Thymus (tissue), 14 donors: ENCODE measurements at places on chromosomes 5 and 9. TPM values are rescaled to one million over a fixed set of nuclear protein-coding genes. Genes with fewer than 3 reads are reported as not detected.

BNC2 gene
- total RNA-seq: 3.9 TPM

SOX30 gene
- total RNA-seq: 0.24 TPM

EXOC3 gene
- 27.2 TPM for total RNA-seq

BAAT gene
- 0.09 TPM for total RNA-seq

SLC1A3 gene
- 2.6 TPM for total RNA-seq

NEURL1B gene
- total RNA-seq: 4.7 TPM

CCL19 gene
- 905 TPM for total RNA-seq

GABRA6 gene
- not detected for total RNA-seq

HACD4 gene
- total RNA-seq: 6.2 TPM

PLEKHG4B gene
- 0.47 TPM for total RNA-seq

RORB gene
- total RNA-seq: 1.8 TPM

ZNF484 gene
- 9.0 TPM for total RNA-seq

DMGDH gene
- 0.99 TPM for total RNA-seq

PCDHA1 gene
- not detected for total RNA-seq

PPP3R2 gene
- not detected for total RNA-seq

GPRIN1 gene
- total RNA-seq: 2.7 TPM

IFNE gene
- 0.09 TPM for total RNA-seq

SELENOP gene
- total RNA-seq: 115 TPM

GABRA1 gene
- total RNA-seq: 2.7 TPM

LHX6 gene
- 0.47 TPM for total RNA-seq

COL15A1 gene
- 13.2 TPM for total RNA-seq

ARSI gene
- 0.76 TPM for total RNA-seq

TPRN gene
- total RNA-seq: 2.7 TPM

CCL27 gene
- total RNA-seq: 4.4 TPM

DOK3 gene
- 3.3 TPM for total RNA-seq

STPG3 gene
- total RNA-seq: 0.09 TPM

PDZD2 gene
- 4.4 TPM for total RNA-seq

MSMP gene
- not detected for total RNA-seq

FCN2 gene
- 0.52 TPM for total RNA-seq

PCDHA9 gene
- not detected for total RNA-seq

TMEM171 gene
- 0.19 TPM for total RNA-seq

ADAMTS19 gene
- 0.76 TPM for total RNA-seq

HEMGN gene
- 16.9 TPM for total RNA-seq

CFAP157 gene
- total RNA-seq: 0.05 TPM

FAM221B gene
- under 0.01 TPM for total RNA-seq

FKTN gene
- 7.3 TPM for total RNA-seq

CDKN2B gene
- 0.80 TPM for total RNA-seq

CTXN3 gene
- total RNA-seq: not detected

ESM1 gene
- total RNA-seq: 0.38 TPM

PCDHGA4 gene
- total RNA-seq: 0.19 TPM

DEPDC1B gene
- 25.2 TPM for total RNA-seq

PCDHGB7 gene
- 0.85 TPM for total RNA-seq

KLF4 gene
- 4.9 TPM for total RNA-seq

TAF11L8 gene
- not detected for total RNA-seq

DOLPP1 gene
- total RNA-seq: 12.7 TPM
